ENCODE measurements at places on chromosomes 3 and 15. TPM values are rescaled to one million over a fixed set of nuclear protein-coding genes. Genes with fewer than 3 reads are reported as not detected.

GOLGA8R gene
- 6.9 TPM for total RNA-seq

GRCh38 chr3:65347166-65347565 lies 659.4 kb upstream of the ADAMTS9 start:
- DNase-seq: no peak
- H3K4me1 ChIP-seq: no peaks in the 10 kb centered on the region
- H3K4me3 ChIP-seq: no peak overlapping the region
- H3K27ac ChIP-seq: no peak overlapping the region
- no peaks in the 10 kb centered on the region for H3K27me3 ChIP-seq

- no peaks in the 10 kb centered on the region for H3K36me3 ChIP-seq
- H3K4me3 ChIP-seq: no peak overlapping the region
- no peak overlapping the region for H3K27ac ChIP-seq
- no peaks in the 10 kb centered on the region for H3K4me1 ChIP-seq
Observed at GRCh38 chr15:61755467-61755866, 304.8 kb downstream of the VPS13C start.

DNA sequence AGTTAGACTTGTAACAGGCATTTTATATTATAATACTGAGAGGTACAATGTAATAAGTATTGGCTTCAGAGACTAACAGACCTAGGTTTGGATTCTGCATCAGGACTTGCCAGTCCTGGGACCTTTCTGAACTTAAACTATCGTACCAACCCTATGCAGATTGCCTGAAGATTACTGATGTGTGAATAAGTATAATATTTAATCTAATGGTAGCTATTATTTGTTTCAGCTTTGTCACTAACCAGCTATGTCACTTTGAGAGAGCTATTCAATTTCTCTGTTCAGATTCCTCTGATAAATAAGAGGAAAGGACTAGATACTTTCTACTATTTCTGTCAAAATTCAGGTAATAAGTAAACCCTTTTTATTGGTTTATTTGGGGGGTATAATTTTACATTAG lies 184.4 kb upstream of the NECTIN3 start:
- H3K4me3 ChIP-seq: no peak overlapping the region
- H3K27me3 ChIP-seq: no peaks in the 10 kb centered on the region
- H3K4me1 ChIP-seq: no peaks in the 10 kb centered on the region
- H3K36me3 ChIP-seq: no peaks in the 10 kb centered on the region
- no peak for DNase-seq
- H3K27ac ChIP-seq: no peak overlapping the region

SLC9C1 gene
- not detected for total RNA-seq

GPX1 gene
- 83.4 TPM for total RNA-seq

EPHB1 gene
- 1.8 TPM for total RNA-seq

GRCh38 chr3:164515256-164515655 lies 563.0 kb downstream of the SI start:
- no peak for DNase-seq
- H3K4me3 ChIP-seq: no peak overlapping the region
- no peak overlapping the region for H3K27ac ChIP-seq
- no peaks in the 10 kb centered on the region for H3K4me1 ChIP-seq
- no peaks in the 10 kb centered on the region for H3K36me3 ChIP-seq

RAMAC gene
- 23.7 TPM for total RNA-seq

DNA sequence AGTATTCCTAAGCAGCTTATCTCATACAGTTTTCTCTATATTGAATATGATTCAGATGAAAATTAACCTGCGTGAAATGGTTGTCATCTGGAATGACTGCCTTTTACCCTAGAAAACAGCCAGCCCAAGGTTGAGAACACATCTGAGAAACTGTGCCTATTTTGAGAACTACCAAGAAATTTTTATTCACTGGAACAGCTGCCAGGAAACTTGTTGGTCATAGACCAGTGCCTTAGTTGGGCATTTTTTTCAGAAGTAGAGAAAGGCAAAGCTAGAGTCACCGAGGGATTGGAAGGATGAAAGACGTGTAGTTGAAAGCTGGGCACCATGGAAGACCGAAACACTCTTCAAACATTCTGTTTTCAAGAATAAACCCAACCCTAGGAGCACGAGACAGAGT lies 277.1 kb downstream of the LPP start:
- H3K4me1 ChIP-seq: no peaks in the 10 kb centered on the region
- no peaks in the 10 kb centered on the region for H3K27me3 ChIP-seq
- no peak overlapping the region for H3K27ac ChIP-seq

GRCh38 chr3:40566694-40567093 lies 41.9 kb downstream of the ZNF621 start:
- H3K4me3 ChIP-seq: no peak overlapping the region
- H3K36me3 ChIP-seq: no peaks in the 10 kb centered on the region
- H3K27me3 ChIP-seq: no peaks in the 10 kb centered on the region
- DNase-seq: no peak
- H3K4me1 ChIP-seq: no peaks in the 10 kb centered on the region

DNA sequence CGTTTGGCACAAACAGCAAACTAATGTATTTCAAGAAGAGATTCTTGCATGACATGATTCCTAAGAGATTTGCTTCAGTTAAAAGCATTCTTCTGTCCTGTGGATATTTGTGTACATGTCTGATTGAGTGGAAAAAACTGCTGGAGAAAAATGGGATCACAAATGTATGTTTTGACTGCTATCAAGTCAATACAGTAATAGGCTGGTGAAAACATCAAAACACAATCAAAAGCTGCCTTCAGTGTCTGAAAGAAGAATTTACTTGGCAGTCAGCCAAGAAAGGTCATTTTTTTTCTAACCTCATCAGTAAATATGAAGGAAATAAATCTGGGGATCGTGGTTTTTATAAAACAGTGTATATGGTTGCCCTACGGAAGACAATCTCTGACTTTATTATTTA lies 1214.8 kb downstream of the NSUN3 start:
- no peaks in the 10 kb centered on the region for H3K36me3 ChIP-seq
- H3K27ac ChIP-seq: no peak overlapping the region
- no peaks in the 10 kb centered on the region for H3K4me1 ChIP-seq

- H3K27me3 ChIP-seq: no peaks in the 10 kb centered on the region
- no peak overlapping the region for H3K27ac ChIP-seq
- no peaks in the 10 kb centered on the region for H3K4me1 ChIP-seq
- H3K4me3 ChIP-seq: no peak overlapping the region
- no peak for DNase-seq
- no peaks in the 10 kb centered on the region for H3K36me3 ChIP-seq
Observed at GRCh38 chr3:114841515-114841914, 305.6 kb downstream of the ZBTB20 start.

SHC4 gene
- total RNA-seq: not detected

UBA7 gene
- total RNA-seq: 287 TPM

RFC4 gene
- total RNA-seq: 22.1 TPM

DNA sequence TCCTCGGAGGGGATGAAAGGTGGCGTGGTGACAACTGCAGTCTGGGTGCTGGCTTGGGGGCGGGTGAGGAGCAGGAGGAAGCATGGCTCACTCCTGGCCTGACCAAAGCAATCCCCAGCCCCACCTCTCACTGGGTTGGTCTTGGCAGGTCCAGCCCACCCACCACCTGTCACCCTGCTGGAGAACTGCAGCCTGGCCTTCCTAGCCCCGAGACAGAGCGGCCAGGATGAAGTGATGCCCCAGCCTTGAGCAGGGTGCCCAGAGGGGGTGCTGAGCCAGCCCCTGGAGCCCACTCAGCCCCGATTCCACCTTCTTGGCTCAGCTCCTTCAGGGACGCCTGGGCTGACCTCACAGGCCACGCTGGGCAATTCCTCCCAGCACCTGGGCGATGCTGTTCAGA lies 89.9 kb downstream of the IQSEC1 start:
- peaks cover 24% of the 10 kb centered on the region for H3K4me1 ChIP-seq
- no peak overlapping the region for H3K4me3 ChIP-seq
- H3K27me3 ChIP-seq: no peaks in the 10 kb centered on the region

ARL6IP5 gene
- 124 TPM for total RNA-seq

DNA sequence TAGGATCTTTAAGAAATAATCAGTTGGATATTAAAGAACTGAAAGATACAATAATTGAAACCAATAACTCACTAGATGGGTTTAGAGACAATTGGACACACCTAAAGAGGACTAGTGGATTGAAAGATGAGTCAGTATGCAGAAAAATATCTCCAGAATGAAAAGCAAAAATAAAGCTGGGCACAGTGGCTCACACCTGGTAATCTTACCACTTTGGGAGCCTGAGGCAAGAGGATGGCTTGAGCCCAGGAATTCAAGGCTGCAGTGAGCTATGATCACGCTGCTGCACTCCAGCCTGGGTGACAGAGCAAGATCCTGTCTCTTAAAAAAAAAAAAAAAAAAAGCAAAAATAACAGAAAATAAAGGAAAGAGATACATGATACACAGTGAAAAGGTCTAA lies 37.4 kb upstream of the CCDC174 start:
- no peaks in the 10 kb centered on the region for H3K36me3 ChIP-seq
- H3K4me3 ChIP-seq: no peak overlapping the region
- no peak for DNase-seq
- no peaks in the 10 kb centered on the region for H3K4me1 ChIP-seq
- H3K27ac ChIP-seq: no peak overlapping the region

TRPM1 gene
- not detected for total RNA-seq

- H3K27ac ChIP-seq: no peak overlapping the region
- peak overlapping the region; percentile 60 for H3K4me3 ChIP-seq
- no peak for DNase-seq
- peaks cover 49% of the 10 kb centered on the region for H3K4me1 ChIP-seq
Observed at GRCh38 chr15:40439461-40439959, 1.2 kb upstream of the BAHD1 start.

HOMER2 gene
- total RNA-seq: 6.6 TPM

SLC28A2 gene
- not detected for total RNA-seq

GRCh38 chr3:106255870-106256248 lies 387.0 kb upstream of the CBLB start:
- no peaks in the 10 kb centered on the region for H3K36me3 ChIP-seq
- H3K27ac ChIP-seq: no peak overlapping the region
- no peak for DNase-seq
- H3K4me3 ChIP-seq: no peak overlapping the region
- no peaks in the 10 kb centered on the region for H3K27me3 ChIP-seq

TMIE gene
- 5.2 TPM for total RNA-seq

SAMMSON gene
- not detected for total RNA-seq

PDCD7 gene
- total RNA-seq: 23.0 TPM

INSYN1 gene
- not detected for total RNA-seq

DNA sequence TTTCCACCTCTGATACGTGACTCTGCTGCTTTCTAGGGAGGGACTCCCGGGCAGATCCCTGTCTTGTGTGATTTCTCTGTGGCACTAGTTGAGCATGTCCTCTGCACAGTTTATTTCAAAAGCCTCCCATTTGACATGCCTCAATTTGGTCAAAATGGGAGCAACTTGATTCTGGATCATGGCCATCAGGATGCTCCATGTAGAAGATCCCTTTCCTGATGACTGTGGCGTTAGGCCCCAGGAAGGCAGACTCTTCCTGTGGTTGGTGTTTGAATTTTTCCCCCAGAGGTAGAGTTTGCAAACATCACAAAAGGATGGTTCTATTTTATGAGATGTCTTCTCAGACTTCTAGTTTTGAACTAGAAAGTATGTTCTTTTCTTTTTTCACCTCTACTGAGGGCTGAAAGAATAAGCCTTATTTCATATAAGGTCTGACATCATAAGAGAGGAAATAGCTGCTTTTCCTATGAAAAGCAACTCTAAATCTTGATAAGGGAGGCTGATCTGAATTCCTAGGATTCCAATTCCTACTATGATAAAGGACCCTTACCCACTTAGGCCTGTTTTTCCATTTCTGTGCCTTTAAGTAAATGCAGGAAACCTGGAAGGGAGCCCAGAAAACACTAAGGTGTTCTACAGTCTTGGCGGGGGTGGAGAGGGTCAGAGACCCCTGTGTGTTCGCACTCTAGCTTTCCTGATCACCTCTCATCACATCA lies 243.8 kb upstream of the CHRM5 start:
- H3K4me3 ChIP-seq: no peak overlapping the region
- H3K36me3 ChIP-seq: no peaks in the 10 kb centered on the region
- no peaks in the 10 kb centered on the region for H3K4me1 ChIP-seq
- no peaks in the 10 kb centered on the region for H3K27me3 ChIP-seq

LRRIQ4 gene
- not detected for total RNA-seq

WDR72 gene
- total RNA-seq: not detected

SOX14 gene
- total RNA-seq: not detected

ZPLD1 gene
- total RNA-seq: not detected

DNA sequence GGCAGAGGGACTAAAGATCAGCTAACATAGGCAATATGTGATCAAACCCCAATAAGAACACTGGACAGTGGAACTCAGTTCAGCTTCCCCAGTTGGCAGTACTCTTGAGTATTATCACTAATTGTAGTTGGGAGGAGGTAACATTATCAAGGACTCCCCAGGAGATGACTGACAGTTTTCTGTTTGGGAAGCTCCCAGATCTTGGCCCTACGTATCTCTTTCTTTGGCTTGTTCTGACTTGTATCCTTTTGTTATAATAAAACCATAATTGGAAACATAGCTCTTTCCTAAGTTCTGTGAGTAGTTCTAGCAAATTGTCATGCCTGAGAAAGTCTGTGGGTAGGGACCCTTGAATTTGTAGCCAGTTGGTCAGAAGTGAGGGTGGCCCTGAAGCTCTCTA lies 316.4 kb downstream of the ZNF621 start:
- no peaks in the 10 kb centered on the region for H3K4me1 ChIP-seq
- no peak for DNase-seq
- H3K27me3 ChIP-seq: no peaks in the 10 kb centered on the region
- H3K36me3 ChIP-seq: no peaks in the 10 kb centered on the region
- H3K4me3 ChIP-seq: no peak overlapping the region

DNA sequence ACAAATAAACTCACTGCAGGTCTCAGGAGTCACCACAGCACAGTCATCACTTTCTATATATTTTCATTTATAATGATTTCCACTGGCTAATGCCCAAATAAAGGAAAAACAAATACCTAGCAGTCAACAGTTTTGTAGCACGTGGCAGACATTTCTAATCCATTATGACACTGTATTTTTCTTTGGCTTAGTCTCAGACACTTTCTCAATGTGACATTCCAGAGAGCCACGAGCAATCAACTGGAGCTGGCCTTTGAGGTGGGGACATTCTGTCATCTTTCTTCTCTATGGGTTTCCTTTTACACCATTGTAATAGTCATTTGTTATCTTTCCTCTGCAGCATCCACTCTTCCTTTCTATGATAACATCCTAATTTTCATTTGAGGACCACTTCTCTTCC lies 119.7 kb downstream of the WNT5A start:
- H3K27me3 ChIP-seq: no peaks in the 10 kb centered on the region
- no peaks in the 10 kb centered on the region for H3K36me3 ChIP-seq
- H3K27ac ChIP-seq: no peak overlapping the region
- no peaks in the 10 kb centered on the region for H3K4me1 ChIP-seq

DNA sequence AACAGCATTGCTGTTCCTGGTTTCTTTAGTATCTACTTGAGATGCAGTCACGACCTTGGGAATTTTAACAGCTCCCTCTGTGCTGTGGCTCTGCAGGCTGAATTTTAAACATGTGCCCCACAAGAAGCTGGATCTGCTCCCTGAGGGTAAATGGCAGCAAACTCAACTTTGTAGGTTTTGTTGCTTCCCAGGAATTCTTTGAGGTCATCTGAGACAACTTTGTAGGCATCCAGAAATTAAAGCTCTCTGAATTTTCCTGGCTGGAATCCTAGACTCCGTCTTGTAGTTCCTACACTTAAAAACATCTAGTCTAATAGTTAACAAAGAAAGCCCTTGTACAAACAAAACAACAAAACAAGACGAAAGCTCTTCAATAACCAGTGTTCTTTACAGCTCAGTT lies 366.3 kb downstream of the FEZF2 start:
- H3K27me3 ChIP-seq: no peaks in the 10 kb centered on the region
- DNase-seq: no peak
- H3K27ac ChIP-seq: no peak overlapping the region
- no peaks in the 10 kb centered on the region for H3K4me1 ChIP-seq

Measured in naive thymus-derived CD4-positive, alpha-beta T cell (primary cell).